Panc1 (cell line): ENCODE measurements at places on chromosomes 2 and 18.

DNA sequence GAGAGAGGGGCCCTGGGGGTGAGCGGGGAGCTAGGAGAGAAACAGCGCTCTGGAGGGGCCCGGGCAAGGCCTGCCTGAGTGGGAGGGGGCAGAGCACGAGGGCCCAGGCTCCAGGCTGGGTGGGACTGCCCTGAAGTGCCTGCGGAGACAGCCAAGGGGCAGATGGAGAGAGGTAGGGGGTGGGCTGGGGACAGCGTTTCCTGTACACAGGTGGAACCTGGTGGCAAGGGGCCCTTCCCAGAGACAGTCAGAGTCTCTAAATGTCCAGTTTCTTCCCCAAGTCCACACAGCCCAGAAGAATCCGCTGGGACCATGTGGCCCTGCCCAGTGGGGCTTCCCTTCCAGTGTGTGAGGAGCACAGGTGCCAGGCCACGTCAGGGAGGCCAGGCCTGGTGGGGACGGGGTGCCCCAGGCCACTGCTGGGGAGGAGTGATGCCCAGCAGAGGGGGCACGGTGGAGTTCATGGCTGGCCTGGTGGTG, 1.7 kb upstream of the GPR35 start:
- DNase-seq, result no peak

DNA sequence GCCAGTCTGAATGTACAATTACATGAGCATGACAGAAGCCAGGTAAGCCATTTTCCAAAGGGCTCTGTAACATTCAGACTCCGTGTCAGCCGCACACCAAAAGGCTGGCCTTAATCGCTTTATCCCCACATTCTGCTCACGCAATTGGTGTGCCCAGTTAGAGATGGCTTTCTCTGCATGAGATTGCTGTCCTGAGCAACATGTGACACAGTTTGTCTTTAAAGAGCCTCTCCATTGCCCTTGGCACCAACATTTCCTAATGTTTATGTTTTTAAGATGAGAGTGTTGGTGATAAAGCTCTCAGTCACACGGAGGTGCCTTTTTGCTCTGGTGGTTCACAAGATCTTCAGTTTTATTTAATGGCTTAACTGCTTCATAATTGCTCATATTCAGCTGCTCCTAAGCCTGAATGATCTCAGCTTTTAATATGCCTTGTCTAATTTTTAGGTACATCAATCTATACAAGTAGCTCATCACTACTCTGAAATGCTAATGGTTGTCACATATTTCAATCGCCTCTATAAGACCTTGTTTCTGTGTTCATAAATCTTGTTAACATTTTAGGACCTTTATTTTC, 164.8 kb upstream of the ACVR2A start:
- no peak for DNase-seq

DNA sequence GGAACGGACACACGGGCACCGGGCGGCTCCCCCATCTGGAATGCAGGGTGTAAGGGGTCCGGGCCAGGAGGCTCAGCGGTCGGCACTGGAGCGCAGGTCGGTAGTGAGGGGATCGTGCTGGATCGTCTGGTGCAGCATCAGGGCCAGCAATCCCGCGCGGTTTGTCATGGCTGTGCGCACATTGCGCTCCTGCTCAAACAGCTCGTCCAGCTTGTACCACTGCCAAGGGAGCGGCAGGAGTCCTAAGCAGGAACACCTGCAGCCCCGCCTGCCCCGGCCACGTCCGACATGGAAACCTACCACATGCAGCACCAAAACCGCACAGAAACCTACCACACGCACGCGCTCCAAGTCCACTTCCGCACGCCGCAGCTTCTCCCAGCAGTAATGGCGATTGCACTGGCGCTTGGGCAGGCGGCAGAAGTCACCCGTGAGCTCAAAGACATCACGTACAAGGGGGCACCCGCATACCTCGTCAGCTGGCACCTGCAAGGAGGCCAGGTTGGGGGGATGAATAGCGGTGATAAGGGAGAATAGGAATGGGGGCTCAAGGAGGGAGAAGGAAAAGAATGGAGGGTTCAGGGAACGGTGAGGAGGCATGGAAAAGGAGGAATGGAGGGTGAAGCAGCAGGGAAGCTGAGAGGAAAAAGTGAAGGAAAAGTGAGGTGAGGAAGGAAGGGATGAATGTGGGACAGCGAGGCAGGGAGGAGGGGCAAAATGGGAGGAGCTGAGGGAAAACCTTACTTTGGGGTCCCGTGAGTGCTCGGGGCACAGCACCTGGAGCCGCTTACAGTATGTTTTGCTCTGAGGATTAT, 1.4 kb upstream of the MBD1 start:
- no peak for DNase-seq

DNA sequence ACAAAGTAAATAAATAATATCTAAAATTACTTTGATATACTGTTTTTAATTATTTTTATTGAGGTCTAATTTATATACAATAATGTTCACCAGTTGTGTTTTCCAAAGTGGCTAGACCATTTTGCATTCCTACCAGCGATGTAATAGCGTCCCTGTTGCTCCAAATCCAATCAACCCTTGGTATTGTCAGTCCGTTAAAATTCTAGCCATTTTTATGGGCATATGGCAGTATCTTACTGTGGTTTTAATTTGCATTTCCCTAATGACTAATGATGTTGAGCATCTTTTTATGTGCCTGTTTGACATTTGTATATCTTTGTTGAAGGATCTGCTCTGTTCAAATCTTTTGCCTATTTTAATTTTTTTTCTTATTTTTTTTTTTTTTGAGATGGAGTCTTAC, 185.0 kb downstream of the PRPF40A start:
- DNase-seq, result no peak
